ENCODE measurements at places on chromosomes 4 and X.

GRCh38 chr4:118373614-118374255 lies 20.9 kb upstream of the PRSS12 start:
- DNase-seq = no peak

- no peak for DNase-seq
Measured at GRCh38 chr4:103098341-103098740, 1.3 kb downstream of the BDH2 start.

DNA sequence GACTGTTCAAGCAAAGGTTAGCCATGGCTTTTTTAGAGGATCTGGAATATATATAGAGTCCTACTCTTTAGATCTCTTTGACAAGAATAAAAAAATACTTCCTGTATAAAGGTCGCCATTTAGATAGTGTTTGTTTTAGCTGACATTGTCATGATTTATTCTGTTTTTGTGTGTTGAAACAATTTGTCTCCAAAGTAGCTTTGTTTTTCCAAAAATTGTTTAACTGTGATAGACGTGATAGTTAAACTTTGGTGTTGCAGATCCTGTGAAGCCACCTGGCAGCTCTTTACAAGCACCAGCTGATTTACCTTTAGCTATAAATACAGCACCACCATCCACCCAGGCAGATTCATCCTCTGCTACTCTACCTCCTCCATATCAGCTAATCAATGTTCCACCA lies 80.3 kb upstream of the SMARCA5 start:
- DNase-seq = no peak

- no peak for DNase-seq
Measured at GRCh38 chr4:3271131-3271530, 21.7 kb upstream of the RGS12 start.

- DNase-seq = no peak
Measured at GRCh38 chr4:20440170-20440569, 188.5 kb downstream of the SLIT2 start.

DNA sequence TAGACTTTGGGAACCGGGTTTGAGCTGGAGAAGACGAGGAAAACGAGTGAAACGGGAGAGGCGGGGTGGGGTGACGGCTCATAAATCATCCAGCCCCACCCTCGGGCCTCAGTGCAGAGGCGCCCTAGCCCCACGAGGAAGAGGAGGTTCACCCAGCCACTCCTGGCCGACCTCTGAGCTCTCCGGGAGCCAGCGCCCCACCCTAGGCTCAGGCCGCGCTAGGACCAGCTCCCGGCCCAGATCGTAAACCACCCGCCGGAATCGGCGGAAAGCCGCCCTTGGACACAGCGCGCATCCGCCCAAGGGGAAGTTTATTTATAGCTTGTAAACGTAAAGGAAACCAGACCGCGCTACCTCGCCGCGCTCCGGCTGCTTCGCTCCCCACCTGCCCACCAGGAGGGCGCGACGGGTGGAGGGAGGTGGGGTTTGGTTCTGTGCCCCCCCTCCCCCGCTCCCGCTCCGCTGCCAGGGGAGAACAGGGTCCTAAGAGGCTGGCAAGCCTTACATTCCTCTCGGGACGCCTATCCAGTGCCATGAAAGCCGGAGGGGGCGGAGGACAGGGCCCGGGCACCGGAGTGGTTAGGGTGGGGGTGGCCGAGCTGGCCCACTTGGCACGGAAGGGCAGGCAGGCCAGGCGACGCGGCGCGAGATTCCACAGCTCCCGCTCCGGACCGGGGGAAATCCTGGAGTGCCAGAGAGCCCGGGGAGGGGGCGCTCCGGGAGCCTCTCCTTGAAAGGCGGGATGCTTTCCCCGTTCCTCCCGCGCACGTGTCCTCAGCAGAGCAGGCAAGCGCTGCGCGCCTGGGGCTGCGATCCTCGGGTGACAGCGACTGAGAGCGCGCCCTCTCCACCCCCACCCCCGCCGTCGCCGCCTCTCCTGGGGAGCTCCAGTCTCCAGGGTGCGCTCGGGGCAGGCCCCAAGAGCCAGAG lies 84.2 kb downstream of the BCOR start:
- no peak for DNase-seq

- DNase-seq = no peak
Measured at GRCh38 chr4:98170035-98170434, 26.8 kb upstream of the STPG2 start.

DNA sequence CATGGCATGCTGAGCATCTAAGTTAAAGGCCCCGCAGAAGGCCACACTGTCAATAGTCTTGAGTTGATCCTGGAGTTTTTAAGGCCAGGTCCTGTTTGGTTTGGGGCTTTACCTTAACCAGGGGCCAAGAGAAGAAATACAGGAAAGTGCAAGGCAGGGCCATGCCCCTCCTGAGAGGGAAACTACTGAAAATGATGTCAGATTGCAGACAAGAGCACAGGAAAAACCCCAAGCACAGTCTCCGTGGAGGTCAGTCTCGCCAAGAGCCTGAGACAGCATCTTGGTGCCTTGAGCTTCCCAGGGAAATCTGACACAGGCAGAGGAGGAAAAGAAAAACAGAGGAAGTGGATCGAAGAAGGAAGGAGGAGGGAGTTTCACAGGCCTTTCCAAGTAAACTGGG lies 32.2 kb upstream of the GATB start:
- DNase-seq = no peak

DNA sequence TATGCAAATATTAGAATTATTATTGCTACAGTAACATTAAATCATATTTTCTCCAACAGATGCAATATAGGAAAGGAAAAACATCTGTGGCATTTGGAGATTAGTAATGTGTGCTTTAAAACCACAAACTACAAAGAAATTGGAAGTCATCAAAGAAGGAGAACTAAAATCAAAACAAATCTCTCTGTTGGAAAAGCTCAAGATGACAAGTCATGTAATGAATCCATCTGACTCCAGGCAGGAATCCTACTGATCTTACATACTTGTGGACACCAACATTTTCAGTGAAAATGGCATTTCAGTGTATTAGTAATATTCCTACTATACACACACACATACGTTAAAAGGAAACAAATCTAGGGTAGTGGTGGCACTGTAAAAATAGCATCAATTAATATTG lies 98.2 kb downstream of the SLC39A8 start:
- DNase-seq = no peak

- no peak for DNase-seq
Measured at GRCh38 chrX:97637289-97637688, 753.6 kb downstream of the RPA4 start.

GRCh38 chrX:112947981-112948615 lies 107.5 kb upstream of the AMOT start:
- no peak for DNase-seq

GRCh38 chr4:20086067-20086798 lies 165.5 kb upstream of the SLIT2 start:
- DNase-seq = no peak

DNA sequence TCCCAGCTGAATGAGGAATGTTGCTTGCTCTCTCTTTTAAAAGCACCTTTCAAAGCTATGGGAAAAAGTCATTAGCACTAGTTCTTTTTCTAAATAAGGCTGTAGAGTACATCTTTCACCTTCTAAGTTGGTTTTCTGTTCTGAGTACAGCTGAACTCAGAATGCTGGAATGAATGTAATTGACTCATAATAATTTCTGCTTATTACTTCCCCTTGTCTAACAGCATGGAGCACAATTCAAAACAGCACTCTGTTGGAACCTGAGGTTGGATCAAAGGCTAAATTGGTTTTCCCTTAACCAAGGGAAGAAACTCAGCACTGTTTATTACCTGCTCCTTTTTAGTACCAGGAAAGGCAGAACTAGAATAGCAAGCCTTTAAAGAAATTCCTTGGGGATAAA lies 33.5 kb upstream of the CYP2U1 start:
- DNase-seq = no peak

- no peak for DNase-seq
Measured at GRCh38 chr4:42359711-42360110, 37.6 kb upstream of the SHISA3 start.

DNA sequence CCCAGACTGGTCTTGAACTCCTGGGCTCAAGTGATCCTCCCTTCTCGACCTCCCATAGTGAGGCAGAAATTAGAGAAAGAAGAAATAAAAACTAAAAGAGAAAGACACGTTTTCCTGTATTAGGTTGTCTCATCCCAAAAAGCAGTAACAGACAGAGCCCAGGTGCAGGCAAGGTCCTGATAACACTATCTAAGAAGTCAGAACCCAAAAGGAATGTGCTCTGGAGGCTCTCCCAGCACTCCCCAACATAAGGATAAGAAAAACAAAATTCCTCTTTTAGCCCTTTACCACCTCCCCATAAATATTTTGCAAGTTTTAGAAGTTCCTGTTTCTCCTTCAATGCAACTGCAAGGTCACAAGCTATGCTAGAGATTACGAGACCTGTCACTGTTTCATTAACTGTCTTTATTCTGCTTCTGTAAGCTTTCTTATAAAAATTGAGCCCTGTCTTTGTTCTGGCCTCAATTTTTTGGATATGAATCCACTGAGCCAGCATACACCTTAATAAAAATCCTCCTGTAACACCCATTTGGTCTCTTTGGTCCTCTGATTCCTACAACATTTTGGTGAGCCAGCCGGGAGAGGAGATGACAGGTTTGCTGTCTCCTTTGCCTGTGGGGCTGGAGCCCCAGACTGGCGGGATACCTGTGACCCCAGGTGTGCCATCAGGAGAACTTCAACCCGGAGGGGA lies 25.9 kb downstream of the LIAS start:
- DNase-seq = no peak

GRCh38 chr4:157014621-157015591 lies 43.3 kb upstream of the PDGFC start:
- DNase-seq = no peak

DNA sequence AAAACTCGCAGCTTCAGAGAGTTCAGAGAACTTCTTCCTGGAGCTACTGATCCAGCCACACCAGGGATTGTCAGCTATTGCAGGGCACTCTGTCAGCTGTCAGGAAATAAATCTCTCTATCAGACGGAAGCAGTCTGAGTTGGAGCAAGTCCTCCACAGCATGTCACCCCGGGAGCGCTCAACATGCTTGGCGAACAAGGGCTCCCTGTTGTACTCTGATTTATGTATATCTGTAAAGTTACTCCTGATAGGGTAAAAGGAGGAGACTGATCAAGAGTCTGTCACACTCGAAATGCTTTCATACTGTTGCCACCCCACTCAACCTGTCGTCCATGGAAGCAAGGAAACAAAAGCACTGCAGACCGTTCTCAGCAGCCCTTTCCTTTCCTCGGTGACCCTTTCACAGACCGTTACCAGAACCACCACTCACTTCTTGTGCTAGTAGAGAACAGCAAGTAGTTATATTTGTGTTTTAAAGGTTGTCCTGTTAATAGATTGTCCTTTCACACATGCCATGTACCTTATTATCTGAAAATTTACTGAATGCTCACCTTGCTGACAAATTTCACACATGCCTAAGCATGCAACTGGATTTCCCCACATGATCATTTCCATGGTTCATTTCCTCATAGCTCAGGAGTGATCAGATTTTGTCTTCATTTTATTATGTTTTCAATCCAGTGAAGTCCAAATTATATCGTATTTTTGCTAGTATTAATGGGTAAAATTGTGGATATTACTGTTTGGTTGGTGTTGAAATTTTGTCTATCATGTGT lies 2108.9 kb upstream of the TENM3 start:
- DNase-seq = no peak

- DNase-seq = no peak
Measured at GRCh38 chr4:16360694-16361262, 134.5 kb upstream of the TAPT1 start.

- DNase-seq = no peak
Measured at GRCh38 chr4:139710073-139710472, 44.5 kb downstream of the MGST2 start.

DNA sequence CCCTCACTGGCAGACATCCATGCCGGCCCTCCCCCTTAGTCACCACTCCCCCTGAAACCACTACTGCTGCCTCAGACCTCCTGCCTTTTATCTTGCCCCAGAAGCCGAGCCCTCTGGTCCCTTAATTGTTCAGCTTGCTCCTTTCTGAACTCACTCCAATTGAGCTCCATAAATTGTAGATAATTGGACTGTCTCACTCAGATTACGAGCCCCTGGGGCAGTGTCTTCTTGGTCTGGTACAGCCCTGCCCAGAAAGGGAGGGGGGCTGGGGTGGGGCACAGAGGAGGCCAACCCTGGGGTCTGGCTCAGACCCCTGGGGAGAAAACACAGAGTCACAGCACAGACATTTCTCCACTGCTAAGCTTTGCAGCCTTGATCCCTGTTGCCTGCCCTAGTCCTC lies 39.4 kb downstream of the NALF2 start:
- no peak for DNase-seq

- no peak for DNase-seq
Measured at GRCh38 chrX:153396320-153397195, 4.6 kb downstream of the PNMA6E start.

GRCh38 chrX:63128509-63128908 lies 222.6 kb downstream of the SPIN4 start:
- no peak for DNase-seq

GRCh38 chr4:1030031-1030430 lies 18.6 kb downstream of the FGFRL1 start:
- DNase-seq = no peak

GRCh38 chr4:80465238-80465637 lies 129.7 kb downstream of the CFAP299 start:
- DNase-seq = no peak

- DNase-seq = no peak
Measured at GRCh38 chr4:7161721-7162214, 30.6 kb upstream of the SORCS2 start.

DNA sequence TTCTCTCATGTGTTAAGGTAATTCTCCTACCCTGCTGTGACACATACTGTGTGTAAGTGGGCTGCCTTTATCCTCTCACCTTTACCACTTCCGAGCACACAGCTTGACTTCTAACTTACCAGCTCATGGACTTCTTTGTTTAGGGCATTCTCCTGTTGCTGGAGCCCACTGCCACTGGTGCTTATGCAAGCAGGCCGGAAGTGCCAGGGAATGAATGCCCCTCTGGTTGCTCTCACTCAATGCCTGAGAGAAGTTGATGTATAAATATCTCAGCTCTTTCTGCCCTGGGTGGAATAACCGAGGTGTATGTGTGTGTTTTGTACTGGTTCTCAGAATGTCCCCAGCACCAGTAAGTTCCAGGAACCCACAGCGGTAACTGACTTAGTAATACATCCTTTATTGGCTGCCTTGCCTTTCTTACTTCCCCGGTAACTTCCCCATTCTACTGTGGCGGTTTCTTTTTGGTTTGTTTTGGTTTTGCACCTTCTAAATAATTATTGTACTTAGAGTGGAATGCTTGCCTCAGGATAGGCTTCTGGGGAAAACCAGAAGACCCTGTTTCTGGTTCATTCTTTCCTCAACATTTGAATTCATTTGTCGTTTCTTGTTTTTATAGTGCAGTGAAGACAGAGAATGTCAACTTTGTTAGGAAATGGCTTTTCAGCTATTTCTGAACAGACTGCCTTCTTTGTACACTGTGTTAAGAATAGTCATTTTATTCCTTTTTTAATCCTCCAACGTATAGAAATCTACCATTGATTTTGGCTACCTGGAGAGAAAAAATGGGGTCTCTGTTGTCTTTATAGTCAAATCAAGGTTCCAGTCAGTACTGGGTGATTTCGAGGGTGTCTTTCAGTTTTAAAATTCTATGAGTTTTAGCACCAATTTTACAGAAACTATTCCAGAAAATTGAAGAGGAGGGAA lies 45.4 kb downstream of the CXorf58 start:
- no peak for DNase-seq

DNA sequence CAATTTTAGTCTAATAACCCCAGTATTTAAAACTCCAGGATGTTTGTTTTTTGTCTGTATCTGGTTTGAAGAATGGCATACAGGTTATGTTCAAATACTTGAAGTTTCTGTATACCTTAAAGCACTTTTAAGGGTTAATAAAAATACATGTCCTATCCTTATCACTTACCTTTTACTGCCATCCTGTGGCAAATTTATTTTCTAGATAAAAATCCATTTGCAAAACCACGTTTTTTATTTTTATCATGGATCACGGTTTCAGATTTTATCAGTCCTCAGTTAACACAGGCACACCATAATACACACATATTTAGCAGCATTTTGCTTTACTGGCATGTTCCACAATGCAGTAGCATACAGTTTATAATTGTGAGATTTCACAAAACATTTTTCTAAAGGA lies 113.3 kb upstream of the H2AZ1 start:
- DNase-seq = no peak
